AG09309 (cell line): ENCODE measurements at places on chromosomes 16 and 17.

DNA sequence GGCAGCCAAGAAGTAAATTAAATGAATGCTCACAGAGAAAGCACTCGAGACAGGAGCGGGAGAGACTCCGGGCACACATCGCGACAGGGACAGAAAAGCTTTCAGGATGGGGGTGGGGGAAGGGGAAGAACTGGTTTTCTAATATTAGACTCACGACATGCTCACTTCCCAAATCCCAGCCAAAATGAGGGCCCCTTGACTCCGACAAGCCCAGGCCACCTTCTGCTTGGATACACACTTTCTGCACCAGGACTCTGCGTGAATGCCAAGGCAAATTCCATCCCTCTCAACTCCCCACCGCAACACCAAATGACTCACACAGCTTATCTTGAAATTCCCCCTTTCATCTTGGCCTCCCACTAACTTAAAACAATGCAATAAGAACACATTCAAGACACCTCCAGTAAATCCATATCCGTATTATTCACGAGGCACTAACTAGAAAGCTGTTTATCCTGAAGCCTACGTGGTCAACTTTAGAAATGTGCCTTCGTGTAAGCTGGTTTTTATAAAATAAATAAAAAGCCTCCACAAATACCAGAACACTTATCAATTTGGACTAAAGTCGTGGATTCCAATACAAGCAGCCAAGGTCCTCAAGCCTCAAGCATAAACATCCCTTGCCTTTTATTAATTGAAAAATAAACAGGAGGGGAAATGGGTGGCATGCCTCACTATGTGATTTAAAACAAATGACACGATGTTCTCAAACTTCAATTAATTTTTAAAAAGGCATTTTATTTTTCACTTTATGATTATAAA lies 46.1 kb downstream of the NXN start:
- DNase-seq: peak; percentile 95

DNA sequence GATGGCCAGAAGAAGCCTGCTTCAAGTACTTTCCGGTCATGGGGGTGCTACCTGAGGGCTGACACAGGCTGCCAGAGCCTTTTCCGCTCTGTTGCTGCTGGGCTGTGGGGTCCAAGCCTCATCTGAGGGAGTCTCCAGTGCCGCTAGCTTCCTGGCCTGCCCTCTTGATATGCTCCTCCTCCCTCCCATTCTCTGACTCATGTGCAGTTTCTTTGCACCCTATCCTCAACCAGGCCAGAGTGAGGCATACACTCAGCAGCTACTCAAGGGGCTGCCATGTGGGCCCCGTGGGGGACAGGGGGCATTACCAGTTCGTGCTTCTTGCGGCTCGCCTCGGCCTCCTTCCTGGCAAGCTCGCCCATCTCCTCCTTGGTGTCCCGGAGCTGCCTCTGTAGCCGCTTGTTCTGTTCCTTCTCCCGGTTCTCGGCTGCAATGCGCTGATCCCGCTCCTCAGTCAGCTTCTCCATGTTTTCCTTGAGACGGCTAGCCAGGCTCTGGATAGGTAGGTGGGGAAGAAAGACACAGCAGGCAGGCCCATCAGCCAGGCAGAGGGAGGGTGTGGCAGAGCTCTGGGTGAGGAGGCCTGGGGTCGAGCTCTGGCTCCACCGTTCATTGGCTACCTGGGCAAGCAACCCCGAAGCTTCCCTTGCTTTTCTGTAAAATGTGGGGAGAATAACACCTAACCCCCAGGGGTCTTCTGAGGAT lies 43.8 kb downstream of the PIPOX start:
- no peak for DNase-seq

GRCh38 chr17:77383613-77384608 lies 243.1 kb downstream of the SEC14L1 start:
- no peak for DNase-seq

GRCh38 chr17:12247761-12248160 lies 227.1 kb downstream of the MAP2K4 start:
- DNase-seq: no peak

DNA sequence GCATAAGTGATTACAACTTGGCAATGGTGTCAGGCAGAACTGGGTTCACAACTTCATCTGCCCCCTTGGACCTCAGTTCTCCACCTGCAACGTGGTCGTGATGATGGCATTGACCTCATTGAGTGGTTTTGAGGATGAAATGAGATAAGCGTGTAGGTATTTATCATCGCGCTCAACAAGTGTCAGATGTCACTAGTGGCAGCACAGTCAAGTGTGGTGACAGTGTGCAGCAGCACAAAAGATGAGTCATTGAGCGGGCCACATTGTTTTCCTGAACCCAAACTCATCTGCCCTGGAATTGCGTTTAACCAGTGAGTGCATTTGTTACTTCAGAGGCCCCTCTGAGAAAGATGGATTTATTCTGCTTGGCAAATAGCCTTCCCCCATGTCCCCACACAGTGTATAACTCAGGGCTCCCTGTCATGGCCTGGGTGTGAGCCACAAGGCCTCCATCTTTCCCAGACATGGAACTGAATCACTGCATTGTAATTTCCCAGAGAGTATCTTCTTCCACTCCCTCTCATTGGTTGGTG lies 20.9 kb downstream of the IRX3 start:
- DNase-seq: no peak

- DNase-seq: no peak
Observed at GRCh38 chr17:32586666-32587065, 99.9 kb downstream of the CDK5R1 start.

DNA sequence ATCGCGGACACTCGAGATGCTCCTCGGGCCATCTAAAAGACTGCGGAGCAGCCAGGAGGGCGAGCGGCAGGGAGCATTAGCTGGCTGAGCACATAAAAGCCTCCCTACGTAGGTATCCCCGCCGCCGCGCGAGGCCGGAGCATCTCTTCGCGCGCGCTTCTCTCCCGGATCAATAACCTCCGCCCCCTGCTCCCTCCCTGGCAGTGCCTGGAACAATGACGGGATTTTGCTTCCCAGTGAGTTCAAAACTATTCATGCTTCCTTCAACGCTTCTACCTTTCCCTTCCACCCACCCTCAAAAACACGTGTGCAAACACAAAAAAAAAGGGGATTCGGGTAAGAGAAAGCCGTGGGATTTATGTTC lies 984 bp downstream of the CENPV start:
- DNase-seq: no peak

- DNase-seq: no peak
Observed at GRCh38 chr16:28089992-28090365, 26.5 kb upstream of the GSG1L start.

GRCh38 chr17:67682196-67682595 lies 35.5 kb upstream of the NOL11 start:
- no peak for DNase-seq

- DNase-seq: no peak
Observed at GRCh38 chr17:41943492-41943891, 13.1 kb downstream of the ODAD4 start.

- DNase-seq: no peak
Observed at GRCh38 chr16:50368410-50369132, at the start of gene BRD7. TSS of gene BRD7 (minus strand) at chr16:50368988. CDS start at chr16:50368774, 214 bp downstream.

DNA sequence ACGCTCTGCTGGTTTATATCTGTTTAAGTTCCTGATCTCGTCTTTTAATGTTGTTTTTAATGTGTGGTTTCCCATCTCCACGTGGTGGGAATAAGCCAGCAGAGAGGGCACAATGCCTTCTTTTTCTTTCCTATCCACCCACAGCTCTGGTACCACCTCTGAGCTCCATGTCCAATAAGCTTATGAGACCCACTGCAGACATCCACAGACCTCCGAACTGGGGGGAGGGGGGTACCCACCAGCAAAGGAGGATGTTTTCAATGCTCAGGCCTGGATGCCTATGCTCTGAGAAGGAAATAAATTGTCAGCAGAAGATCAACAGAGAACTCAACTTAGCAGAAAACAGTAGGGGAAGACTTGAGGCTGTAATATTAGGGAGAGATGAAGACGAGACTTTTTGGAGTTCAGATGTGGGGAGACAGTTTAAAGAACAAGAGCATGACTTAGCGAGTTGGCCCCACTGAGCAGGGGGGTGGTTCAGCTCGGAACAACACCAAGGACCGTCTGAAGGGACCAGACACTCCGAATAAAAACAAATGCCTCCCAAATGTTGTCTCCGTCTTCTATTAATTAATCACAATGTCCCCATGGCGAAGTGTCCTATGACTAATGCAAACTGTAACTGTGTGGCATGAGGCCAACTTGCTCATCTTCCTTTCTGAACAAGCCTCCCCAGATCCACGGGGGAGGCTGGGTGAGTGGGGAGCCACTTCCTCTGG lies 62.7 kb downstream of the GAS7 start:
- no peak for DNase-seq

DNA sequence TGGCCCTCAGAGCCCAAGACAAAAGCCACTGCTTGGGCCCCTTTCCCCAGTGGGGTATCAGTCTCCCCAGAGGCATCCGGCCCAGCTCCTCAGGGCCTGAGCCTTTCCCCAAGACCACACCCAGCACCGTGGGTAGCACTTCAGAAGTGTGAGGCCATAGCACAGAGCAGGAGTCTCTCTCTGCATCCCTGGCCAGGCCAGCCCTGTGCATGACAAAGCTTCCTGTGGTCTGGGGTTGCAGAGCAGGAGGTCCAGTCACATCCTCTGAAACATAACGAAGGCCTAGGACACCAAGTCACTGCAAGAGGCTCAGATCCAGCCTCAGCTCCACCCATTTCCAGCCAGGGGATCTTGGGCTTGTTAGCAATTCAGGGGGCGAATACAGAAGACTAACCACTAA lies 56.8 kb upstream of the ZNF423 start:
- DNase-seq: no peak

- DNase-seq: no peak
Observed at GRCh38 chr16:49478616-49479015, 105.0 kb downstream of the C16orf78 start.

- no peak for DNase-seq
Observed at GRCh38 chr17:64092113-64092512, 37.8 kb downstream of the ERN1 start.

- DNase-seq: no peak
Observed at GRCh38 chr17:64661976-64662773, at the start of gene SMURF2. TSS of gene SMURF2 (minus strand) at chr17:64662307. CDS start at chr17:64661880, 427 bp downstream.

DNA sequence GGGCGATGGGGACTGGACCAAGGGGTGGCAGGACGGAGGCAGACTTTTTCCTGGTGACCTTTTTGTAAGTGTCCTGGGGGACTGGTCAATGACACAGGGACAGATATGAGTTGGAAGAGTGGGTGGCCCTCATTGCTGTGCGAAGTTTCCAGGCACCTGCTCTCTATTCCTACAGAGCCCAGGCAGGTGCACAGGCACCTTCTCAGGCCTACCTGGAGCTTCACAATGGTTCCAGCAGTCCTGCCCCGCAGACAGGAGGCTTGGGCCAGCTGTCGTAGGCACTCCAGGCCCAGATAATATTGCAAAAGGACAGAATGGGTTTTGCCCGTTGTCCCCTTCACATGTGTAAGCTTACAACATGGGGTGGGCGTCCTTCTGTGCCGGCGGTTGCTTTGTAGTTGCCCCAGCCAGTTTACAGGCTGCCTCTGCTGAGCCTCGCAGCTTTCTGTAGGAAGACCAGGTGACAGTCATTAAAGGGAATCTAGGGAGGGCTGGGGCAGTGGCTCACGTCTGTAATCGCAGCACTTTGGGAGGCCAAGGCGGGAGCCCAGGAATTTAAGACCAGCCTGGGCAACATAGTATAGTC lies 84.3 kb downstream of the ARHGAP23 start:
- no peak for DNase-seq

DNA sequence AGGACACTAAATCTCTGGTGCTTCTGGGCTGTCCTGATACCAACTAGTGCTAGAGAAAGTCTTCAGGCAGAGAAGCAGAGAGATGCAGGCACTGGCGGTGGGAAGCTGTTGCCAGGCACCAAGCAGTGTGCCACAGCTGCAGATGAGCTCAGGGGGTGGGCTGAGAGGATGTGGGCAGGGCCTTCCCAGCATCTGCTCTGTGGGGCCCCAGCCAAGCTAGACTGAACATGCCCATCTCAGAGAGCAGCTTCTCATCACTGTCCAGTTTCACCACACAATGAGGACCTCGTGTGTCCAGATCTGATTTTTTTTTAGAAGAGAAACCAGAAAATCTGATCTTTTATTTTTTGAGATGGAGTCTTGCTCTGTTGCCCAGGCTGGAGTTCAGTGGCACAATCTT lies 17.1 kb downstream of the PSKH1 start:
- DNase-seq: peak; percentile 31

DNA sequence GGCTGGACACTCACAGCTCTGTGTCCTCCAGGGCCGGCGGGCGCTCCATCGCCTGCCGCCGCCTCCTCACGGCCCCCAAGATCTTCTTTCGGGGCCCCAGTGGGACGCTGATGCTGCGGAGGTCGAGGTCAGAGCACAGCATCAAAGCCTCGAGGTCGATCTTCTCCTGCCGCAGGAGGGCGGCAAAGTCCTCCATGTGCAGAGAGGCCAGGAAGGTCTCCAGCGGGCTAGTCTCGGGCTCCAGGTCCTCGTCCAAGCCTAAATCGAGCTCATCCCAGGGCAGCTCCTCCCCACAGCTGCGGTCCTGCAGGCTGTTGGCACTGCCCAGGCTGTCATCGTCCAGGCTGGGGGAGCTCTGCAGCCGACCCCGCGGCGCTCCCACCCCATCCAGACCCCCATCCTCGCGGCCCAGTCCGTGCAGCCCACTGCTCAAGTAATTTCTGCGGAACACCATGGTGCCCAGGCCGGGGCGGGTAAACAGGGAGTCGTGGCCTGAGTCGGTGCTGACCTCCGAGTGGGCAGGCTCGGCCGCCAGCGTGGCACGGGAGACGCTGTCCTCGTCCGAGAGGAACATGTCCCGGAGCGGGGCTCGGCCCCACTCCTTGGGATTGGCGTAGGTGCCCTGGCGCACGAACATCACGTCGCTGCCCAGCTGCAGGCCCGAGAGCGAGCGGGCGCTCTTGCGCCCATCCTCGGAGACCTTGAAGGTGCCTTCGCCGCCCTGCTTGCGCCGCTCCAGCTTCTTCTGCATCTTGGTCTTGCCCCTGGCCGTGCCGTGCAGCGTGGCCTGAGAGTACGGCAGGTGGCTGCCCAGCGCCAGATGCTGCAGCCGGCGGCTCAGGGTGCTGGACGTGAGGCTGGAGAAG lies 3.4 kb downstream of the USH1G start:
- DNase-seq: no peak

DNA sequence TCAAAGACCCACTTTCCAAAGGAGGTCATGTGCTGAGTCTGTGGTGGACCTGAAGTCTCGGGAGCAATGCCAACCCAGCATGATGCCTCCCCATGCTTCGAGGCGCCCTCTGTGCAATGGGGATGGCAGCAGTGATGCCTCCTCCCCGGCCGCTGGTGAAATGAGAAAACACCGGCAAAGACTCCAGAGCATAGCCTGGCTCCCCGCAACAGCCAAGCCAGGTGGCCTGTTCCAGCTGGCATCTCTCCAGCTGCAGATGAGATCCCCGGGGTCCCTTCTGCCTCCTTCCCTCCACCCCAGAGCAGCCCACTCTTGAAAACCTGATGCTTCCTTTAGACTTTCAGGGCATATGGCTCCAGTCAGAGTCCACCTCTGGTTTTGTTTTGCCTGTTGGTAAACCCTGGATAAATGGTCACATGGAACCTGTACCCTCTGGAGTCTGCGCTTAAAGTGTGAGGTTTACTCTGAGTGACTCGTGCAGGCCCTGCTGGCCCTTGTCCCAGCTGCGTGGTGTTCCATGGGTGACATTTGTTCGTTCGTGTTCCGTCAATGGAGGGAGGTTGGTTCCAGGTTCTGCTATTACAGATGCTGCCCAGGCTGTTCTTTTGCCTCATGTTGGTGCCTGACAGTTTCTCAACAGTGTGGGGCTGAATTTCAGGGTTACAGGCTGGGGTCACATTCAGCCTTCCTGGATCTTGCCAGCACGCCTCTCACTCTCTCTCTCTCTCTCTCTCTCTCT lies 181.8 kb upstream of the CIBAR2 start:
- no peak for DNase-seq

- DNase-seq: no peak
Observed at GRCh38 chr16:19896951-19897350, 12.3 kb upstream of the GPRC5B start.
